ENCODE measurements at places on chromosomes 11 and 22. TPM values are rescaled to one million over a fixed set of nuclear protein-coding genes. Genes with fewer than 3 reads are reported as not detected.

GRCh38 chr11:84384731-84385130, 1098.6 kb upstream of the CCDC90B start:
- H3K4me3 ChIP-seq = no peak overlapping the region
- H3K36me3 ChIP-seq = no peaks in the 10 kb centered on the region
- no peaks in the 10 kb centered on the region for H3K4me1 ChIP-seq
- no peak overlapping the region for H3K27ac ChIP-seq
- DNase-seq = peak; percentile 25
- no peaks in the 10 kb centered on the region for H3K27me3 ChIP-seq

- H3K4me1 ChIP-seq = no peaks in the 10 kb centered on the region
- peak overlapping the region; percentile 31 for H3K27ac ChIP-seq
- H3K36me3 ChIP-seq = no peaks in the 10 kb centered on the region
- DNase-seq = no peak
- no peaks in the 10 kb centered on the region for H3K27me3 ChIP-seq
These were observed 69.7 kb upstream of the BMAL1 start for GRCh38 chr11:13207665-13208594.

GRCh38 chr11:86212019-86212611, 32.4 kb upstream of the EED start:
- H3K27ac ChIP-seq = no peak overlapping the region
- no peak overlapping the region for H3K4me3 ChIP-seq
- no peaks in the 10 kb centered on the region for H3K4me1 ChIP-seq
- no peak for DNase-seq

DNA sequence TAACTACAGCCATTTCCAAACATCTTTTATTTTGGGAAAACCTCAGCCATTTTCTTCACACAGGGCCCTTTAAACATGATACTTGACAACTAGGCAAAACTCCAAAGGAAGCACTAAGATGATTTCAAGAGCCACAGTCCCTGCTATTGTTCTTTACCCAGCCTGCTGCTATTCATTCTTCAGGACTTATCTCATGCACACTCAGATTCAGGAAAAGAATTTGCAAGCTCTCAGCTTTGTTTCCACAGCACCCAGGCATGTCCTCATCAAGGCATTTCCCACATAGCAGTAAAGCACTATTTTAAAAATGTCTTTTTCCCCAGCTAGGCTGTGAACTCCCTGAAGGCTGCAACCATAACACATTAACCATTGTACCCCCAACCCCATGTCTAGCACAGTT, 609.3 kb upstream of the CCDC90B start:
- peak overlapping the region; percentile 8 for H3K27ac ChIP-seq
- no peak for DNase-seq
- H3K4me1 ChIP-seq = no peaks in the 10 kb centered on the region
- H3K36me3 ChIP-seq = no peaks in the 10 kb centered on the region
- no peaks in the 10 kb centered on the region for H3K27me3 ChIP-seq

The PANX3 gene
- not detected for polyA plus RNA-seq

The PHETA2 gene
- 0.05 TPM for polyA plus RNA-seq

DNA sequence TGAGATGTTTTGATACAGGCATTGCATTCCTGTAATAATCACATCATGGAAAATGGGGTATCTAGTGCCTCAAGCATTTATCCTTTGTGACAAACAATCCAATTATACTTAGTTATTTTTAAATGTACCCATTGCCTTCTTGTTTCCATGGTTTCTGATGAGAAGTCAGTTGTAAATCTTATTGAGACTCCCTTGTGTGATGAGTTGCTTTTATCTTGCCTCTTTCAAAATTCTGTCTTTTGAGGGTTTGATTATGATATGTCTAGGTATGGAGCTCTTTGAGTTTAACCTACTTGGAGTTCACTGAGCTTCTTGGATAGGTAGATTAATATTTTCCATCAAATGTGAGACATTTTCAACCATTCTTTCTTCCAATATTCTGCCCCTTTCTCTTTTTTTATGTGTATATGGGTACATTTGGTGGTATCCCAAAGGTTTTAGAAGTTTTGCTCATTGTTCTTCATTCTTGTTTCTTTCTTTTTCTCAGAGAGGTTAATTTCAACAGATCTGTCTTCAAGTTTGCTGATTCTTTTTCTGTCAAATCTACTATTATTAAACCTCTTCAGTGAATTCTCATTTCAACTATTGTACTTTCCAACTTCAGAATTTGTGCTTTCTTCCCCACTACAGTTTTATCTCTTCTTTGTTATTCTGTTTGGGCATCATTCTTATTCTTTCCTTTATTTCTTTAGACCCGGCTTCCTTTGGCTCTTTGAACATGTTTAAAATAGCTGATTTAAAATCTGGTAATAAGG, 13.7 kb downstream of the NAGA start:
- H3K27ac ChIP-seq = no peak overlapping the region
- no peaks in the 10 kb centered on the region for H3K36me3 ChIP-seq
- no peaks in the 10 kb centered on the region for H3K4me1 ChIP-seq
- DNase-seq = no peak
- H3K4me3 ChIP-seq = no peak overlapping the region
- no peaks in the 10 kb centered on the region for H3K27me3 ChIP-seq

The MMP12 gene
- polyA plus RNA-seq = 2.0 TPM

The EIF3L gene
- polyA plus RNA-seq = 642 TPM

The TRPC6 gene
- polyA plus RNA-seq = not detected

GRCh38 chr11:68414496-68415221, 45.9 kb upstream of the PPP6R3 start:
- no peak overlapping the region for H3K27ac ChIP-seq
- peaks cover 52% of the 10 kb centered on the region for H3K36me3 ChIP-seq
- no peak overlapping the region for H3K4me3 ChIP-seq
- DNase-seq = no peak
- no peaks in the 10 kb centered on the region for H3K27me3 ChIP-seq

- H3K27ac ChIP-seq = no peak overlapping the region
- peaks cover 10% of the 10 kb centered on the region for H3K36me3 ChIP-seq
- no peaks in the 10 kb centered on the region for H3K27me3 ChIP-seq
- no peak for DNase-seq
These were observed 134.2 kb downstream of the LDLRAD3 start for GRCh38 chr11:36077886-36078685.

DNA sequence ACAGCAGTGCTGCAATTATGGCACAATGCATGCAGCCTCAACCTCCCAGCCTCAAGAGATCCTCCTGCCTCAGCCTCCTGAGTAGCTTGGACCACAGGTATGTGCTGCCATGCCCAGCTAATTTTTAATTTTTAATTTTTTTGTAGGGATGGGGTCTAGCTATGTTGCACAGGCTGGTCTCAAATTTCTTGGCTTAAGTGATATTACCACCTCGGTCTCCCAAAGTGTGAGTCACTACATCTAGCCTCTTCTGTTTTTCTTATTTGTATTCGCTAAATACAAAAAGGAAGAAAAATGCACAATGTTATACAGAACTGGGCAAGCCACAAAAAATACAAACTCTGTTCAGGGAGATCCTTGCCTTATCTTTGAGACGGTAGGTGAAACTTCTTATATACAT, 62.1 kb downstream of the DDI1 start:
- H3K4me3 ChIP-seq = no peak overlapping the region
- no peaks in the 10 kb centered on the region for H3K4me1 ChIP-seq
- no peaks in the 10 kb centered on the region for H3K27me3 ChIP-seq
- DNase-seq = no peak

- peaks cover 4% of the 10 kb centered on the region for H3K4me1 ChIP-seq
- no peak overlapping the region for H3K4me3 ChIP-seq
- no peaks in the 10 kb centered on the region for H3K27me3 ChIP-seq
- no peak for DNase-seq
These were observed 45.5 kb downstream of the ENDOD1 start for GRCh38 chr11:95135155-95135554.

The ANO9 gene
- 0.06 TPM for polyA plus RNA-seq

GRCh38 chr11:123183391-123184099, 11.5 kb downstream of the CLMP start:
- H3K27ac ChIP-seq = no peak overlapping the region
- H3K27me3 ChIP-seq = no peaks in the 10 kb centered on the region
- H3K4me3 ChIP-seq = no peak overlapping the region
- peaks cover 16% of the 10 kb centered on the region for H3K4me1 ChIP-seq
